ENCODE measurements at places on chromosomes 5 and 9.
A peak's percentile ranks its signal among the peaks of the same experiment; 100 is the strongest.

DNA sequence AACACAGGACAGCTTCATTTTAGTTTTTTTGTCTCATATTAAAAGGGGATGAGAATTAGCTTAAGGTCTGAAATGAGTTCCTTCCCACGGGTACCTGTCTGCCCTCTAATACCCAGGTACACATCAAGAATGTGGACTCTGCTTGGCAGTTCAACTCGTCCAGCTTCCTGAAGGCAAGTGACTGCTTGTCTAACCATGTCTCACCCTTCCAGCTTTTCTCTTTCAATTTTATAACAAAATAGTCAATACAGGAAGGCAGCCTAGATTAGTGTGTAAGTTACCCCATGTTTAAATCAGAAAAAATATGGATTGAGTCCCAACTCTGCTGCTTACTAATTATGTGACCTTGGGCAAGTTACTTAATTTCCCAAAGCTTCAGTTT, 50.5 kb upstream of the C5orf46 start:
- DNase-seq = no peak

DNA sequence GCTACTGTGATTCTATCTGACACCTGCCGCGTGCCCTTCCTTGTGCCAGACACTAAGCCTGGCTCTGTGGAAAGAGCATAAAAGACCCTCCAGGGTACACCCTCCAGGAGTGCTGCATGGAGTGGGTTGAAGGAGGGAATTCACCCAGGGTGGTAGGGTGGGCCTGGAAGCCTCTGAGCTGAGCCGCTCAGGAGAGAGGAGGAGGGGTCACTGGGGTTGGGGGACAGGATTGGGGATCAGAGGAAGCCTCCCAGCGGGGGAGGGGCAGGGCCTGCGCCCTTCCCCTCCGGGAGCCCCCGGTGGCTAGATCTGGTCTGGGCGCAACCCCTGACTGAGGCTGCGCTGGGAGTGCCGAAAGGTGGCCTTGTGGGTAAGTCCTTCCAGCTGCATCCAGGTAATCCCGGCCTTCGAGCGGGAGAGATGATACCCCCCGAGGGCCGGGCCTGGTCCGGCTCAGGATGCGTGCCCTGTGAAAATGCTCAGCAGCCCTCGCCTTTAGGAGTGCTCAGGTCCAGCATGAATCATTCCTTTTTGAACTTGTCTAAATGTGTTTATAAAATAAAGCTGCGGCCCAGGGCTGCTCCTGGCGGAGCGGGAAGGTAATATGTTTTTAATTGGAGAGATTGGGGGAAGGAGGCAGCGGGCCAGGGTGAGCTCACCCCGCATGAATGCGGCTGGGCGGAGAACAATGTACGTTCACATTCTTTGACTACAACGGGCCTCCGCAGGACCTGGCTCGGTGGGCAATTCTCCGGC, 118.1 kb upstream of the SMIM23 start:
- DNase-seq = peak; percentile 70

- DNase-seq = no peak
These were observed 213.5 kb downstream of the FANCC start for GRCh38 chr9:95103871-95104580.

- peak; percentile 47 for DNase-seq
These were observed 31.9 kb upstream of the SSBP2 start for GRCh38 chr5:81782811-81783210.

DNA sequence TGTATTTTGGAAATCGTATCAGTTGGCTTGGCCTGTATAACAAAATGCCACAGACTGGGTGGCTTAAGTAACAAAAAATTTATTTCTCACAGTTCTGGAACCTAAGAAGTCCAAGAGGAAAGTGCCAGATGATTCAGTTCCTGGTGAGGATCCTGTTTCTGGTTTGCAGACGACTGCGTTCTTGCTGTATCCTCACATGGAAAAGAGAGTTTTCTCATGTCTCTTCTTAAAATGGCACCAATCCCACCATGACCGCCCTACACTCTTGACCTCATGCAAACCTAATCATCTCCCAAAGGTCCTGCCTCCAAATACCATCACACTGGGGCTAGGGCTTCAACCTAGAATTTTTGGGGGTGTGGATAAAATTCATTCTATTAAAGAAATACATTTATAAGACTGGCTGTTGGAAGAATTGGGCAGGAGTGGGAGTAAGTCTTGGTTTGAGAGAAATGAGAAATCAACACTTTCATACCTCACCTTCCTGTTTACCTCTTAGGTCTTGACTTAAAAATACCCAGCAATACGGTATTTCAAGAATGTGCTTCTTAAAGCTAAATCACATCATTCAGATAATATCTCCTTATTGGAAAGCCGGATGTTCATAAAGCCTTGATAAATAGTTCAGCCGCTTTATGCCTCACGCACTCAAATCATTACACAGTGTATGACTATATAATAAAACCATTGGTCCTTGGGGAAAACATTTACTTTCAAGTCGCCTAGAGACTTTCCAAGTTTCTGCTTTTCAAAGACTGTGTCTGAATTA, 28.7 kb downstream of the PTTG1 start:
- peak; percentile 35 for DNase-seq

GRCh38 chr5:109859537-109859936, 169.8 kb downstream of the MAN2A1 start:
- no peak for DNase-seq

DNA sequence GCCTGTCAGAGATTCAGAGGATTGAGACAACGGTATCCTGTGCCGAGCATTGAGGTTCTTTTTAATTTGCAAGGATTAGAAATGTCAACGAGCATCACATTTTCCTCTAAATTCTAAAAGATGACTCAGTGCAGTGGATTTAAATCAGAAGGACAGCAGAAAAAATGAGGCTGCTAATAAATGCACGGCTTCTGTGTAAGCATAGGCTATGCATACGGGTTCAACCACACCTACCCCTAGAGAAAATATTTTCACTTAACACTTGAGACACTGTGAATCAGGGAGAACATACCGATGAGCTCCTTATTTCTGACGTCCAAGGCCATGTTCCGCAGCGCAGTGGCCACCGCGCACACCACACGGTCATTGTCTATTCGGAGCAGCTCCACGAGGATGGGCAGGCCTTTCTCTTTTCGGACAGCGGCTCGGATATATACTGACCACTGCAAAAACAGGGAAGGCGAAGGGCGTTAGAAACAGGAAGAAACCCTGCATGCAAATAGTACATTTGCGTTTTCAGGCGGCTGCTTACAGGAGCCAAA, 321.4 kb upstream of the DAP start:
- DNase-seq = no peak

DNA sequence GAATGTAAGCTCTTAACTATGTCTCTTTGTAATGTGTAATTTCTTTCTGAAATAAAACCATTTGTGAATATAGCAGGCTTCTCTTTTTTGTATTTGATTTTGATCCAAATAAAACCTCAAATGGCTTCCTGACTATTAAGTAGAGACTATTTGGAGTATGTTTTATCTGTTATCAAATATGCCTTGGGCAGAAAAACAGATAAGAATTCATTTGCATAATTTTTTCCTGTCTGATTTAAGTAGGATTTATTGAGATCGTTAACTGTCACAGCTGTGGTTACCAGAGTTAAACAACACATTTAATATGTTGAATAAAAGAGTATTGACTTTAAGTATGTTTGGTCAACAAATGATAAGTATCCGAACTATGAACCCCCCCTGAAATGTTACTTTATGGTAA, 104.9 kb downstream of the MELK start:
- DNase-seq = no peak

DNA sequence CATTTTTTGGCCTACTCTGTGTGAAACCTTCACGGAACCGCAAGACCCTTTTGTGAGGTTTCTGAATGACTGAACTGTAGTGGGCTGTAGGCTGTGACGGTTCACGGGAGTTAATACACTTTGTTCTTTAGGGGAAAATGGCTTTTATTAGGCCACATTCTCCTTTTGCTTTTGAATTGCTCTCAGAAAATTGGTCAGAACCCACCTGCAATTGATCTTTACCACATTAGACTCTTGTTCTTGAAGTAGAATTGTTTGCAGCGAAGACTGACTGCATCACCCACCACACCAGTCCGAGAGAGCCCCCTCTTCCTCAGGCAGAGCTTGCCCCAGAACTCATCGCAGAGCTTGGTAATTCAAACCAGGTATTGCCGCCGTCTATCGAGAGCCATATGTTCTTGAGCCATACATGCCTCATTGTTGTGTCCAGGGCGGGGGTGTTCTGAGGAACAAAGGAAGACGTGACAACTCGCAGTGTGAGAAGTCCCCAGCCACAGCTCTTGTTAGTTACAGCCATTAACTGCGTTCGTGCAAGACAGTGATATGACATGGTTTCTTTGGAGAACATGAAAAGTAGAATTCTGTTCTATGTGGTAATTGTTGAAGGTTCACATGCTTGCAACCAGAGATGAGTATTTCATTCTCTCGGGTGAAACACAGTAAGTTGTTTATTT, 166.4 kb upstream of the OTULINL start:
- peak; percentile 67 for DNase-seq

GRCh38 chr5:172943283-172943841, 15.9 kb upstream of the RPL26L1 start:
- DNase-seq = peak; percentile 21

DNA sequence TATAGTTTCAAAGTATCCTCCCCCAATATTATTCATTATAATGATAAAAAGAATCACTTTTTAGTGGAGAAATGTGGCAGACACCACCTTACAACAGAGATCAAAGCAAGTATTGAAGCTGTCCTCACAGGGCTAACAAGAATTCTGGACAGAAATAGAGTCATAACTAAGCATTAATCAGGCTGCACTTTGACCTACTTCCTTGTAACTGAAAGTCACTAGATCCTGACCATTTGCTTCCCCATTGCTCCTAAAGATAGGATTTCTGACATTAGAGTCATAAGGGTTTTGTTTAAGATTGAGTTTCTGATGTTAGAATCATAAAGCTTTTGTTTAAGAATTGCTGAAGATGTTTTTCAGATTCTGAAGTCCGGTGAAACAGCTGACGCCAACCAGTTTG, 159.7 kb downstream of the ATP10B start:
- DNase-seq = no peak

DNA sequence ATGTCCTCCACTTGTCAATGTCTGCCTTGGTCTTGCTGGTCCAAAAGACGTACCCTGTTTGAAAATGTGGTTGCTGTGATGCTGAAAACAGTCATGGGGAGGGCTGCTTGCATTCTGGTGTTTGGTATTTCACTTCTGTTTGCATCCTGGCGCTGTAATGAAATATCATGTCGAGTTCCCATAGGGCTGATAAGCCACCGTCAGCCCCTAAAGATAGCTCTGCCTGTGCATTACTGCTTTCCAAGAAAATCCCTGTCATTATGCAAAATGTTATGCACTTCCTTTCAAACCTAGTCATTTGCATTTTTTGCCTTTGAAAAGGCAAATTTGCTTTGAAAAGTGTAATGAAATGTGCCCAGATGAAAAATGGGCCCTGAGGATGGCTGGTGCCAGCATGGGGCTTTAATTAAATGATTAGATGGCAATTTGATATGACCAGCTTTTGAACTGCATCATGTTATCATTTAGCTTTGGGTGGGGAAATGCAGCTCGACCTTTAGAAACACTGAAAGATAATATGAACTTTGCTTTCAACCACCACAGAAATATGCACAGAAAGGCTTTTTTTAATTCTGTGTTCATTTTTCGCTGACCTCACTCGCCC, 374.4 kb upstream of the SGCD start:
- DNase-seq = no peak

- DNase-seq = no peak
These were observed 1.3 kb upstream of the ACOT12 start for GRCh38 chr5:81395262-81395661.

GRCh38 chr5:176768174-176768970, 42.0 kb upstream of the UNC5A start:
- no peak for DNase-seq

GRCh38 chr5:191036-191948, at the start of gene LRRC14B:
TSS of gene LRRC14B (plus strand) at chr5:191495. CDS start at chr5:191539, 44 bp downstream.
- no peak for DNase-seq

GRCh38 chr9:108565651-108566378, 290.0 kb downstream of the ACTL7B start:
- DNase-seq = peak; percentile 85

- no peak for DNase-seq
These were observed 65.3 kb upstream of the PPARGC1B start for GRCh38 chr5:149664666-149665415.

DNA sequence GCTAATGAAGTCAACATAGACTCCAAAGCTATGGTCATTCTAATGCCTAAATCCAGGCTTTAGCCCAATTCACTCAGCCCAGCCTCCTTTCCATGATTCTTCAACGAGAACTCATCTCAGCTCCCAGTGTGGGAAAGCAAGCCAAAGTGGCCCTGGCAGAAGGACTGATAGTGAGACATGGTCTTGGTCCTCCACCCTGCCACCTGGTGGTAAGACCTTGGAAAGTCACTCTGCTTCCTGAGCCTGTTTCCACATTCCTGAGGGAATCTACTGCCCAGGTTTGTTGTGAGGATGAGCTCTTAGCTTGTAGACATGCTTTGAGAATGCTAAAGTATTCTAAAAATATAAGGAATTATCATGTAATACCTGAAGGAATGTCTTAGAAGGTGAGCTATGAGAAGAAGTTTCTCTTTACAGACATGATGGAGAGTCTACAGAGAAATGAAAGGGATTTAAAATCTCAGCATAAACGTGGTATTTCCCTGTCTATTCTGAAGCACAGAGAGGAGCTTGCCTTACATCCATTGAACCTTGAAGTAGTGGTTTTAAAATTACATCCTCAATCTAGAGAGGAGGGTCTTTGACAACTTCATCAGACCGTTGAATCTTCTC, 173.5 kb downstream of the TRIM32 start:
- DNase-seq = peak; percentile 8

DNA sequence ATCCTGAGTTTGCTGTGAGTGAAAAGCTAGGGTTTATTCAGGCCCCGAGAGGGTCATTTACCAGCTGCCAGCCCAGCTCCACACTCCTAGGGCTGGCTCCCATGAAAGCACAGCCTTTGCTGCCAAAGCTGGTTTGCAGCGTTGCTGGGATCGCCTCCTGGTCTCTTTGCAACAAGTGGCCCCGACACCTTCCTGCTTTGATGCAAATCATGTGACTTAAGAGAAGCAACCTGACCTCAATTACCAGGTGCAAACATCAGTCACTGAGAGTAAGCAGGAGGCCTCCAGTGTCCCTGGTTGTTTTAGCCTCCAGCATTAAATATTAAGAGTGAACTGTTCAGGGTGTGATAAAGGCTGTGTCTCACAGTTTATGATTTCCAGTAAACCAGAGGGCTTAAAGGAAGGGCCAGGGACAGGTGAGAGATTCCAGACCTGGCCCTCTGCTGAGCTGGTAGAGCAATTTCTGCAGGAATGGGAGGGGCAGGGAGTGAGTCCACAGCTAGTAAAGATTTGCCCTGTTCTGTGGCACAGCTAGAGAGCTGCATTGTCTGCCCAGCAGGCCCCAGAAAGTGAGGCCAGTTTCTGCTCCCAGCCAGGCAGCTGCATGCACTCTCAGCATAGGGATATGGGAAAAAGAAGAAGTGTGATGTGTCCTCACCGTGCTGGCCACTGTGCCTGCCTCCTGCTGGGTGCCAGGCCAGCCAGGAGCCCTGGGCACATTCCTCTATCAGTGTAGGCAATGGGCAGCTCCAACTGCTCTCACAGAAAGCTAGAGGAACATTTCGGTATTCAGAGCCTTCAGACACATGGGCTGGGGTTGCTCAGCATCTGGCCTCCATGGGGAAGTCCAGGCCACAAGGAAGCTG, 58.0 kb downstream of the SLC22A5 start:
- DNase-seq = no peak
